ENCODE measurements at places on chromosomes 3 and 15. TPM values are rescaled to one million over a fixed set of nuclear protein-coding genes. Genes with fewer than 3 reads are reported as not detected.

BCL2A1 gene
- total RNA-seq: not detected

SLC15A2 gene
- 0.19 TPM for total RNA-seq

PAK6 gene
- 1.1 TPM for total RNA-seq

TMEM158 gene
- 14.1 TPM for total RNA-seq

CASR gene
- total RNA-seq: not detected

AQP9 gene
- total RNA-seq: not detected

All from astrocyte (in vitro differentiated cells and primary cell).